Stomach (tissue), 19 donors: ENCODE measurements at places on chromosomes 5 and 9. TPM values are rescaled to one million over a fixed set of nuclear protein-coding genes. Genes with fewer than 3 reads are reported as not detected.

DNA sequence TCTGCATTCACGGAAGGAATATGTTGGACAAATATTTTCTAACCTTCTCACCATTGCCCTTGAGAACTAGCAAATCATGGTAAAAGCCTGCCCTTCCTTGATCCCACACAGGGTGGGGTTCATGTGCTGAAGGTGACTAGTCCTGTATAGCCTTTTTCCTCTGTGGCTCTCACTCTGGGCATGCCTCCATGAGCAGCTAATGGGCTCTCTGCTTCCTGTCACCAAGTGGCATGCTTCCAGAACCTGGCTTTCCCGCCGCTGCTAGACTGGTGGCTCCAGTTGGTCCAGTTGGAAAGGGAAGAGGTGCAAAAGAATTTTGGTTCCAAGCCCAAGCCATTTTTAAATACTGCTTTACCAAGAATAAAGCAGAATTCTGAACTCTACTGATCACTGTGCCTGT is 35.5 kb downstream of the FBXO10 start:
- peak; percentile 65 for DNase-seq
- H3K4me1 ChIP-seq = peaks cover 11% of the 10 kb centered on the region
- no peak overlapping the region for H3K4me3 ChIP-seq
- no peaks in the 10 kb centered on the region for H3K27me3 ChIP-seq
- H3K36me3 ChIP-seq = peaks cover 13% of the 10 kb centered on the region

DNA sequence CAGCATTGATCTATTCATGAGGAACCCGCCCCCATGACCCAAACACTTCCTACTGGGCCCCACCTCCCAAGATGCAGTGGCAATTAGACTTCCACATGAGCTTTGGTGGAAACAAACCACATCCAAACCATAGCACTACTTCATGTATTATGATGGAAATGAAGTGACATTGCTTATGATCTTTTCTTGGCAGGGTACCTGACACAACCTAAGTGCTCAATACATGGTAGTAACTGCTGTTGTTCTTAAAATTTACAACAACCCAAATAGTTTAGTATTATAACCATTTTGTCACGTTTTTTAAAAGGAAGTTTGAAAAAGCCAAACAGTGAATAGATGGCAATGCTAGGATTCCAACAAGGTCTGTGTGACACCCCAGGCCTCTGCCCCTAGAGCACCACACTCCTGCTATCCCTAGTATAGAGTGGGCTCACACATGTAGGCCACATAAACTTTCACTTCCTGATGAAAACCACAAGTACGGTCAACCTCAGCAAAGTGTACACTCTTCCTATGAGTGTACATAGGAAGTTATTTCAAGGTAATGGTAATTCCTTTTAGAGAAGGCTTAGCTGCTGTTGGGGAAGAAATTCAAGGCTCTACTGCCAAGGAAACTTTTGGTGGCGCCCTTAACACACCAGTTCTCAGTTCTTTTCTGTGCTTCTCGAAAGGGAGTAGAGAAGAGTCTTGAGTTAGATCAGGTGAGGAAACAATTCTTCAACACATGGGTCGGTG is 97.6 kb downstream of the ARSB start:
- no peaks in the 10 kb centered on the region for H3K27me3 ChIP-seq
- H3K4me3 ChIP-seq = no peak overlapping the region
- no peak for DNase-seq
- no peaks in the 10 kb centered on the region for H3K36me3 ChIP-seq

DNA sequence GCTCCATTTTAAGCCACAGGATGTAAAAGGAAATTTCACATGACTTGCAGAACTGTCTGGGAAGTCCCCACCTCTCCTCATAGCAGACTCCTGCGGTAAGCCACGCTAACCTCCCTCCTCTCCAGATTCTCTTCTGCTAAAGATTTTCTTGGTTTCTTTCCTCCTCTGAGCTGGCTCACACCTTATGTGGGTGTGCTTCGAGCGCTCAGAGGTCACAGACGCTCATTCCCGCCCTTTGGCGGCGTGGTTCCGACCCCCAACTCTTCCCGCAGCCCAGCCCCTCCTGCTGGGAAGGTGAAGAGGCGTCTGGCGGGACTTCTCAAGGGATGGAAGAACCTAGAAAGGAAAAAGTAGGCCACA is 32.9 kb upstream of the CDK20 start:
- H3K27ac ChIP-seq = no peak overlapping the region
- no peak overlapping the region for H3K4me3 ChIP-seq
- no peaks in the 10 kb centered on the region for H3K4me1 ChIP-seq
- H3K27me3 ChIP-seq = peaks cover 15% of the 10 kb centered on the region
- no peaks in the 10 kb centered on the region for H3K36me3 ChIP-seq

DNA sequence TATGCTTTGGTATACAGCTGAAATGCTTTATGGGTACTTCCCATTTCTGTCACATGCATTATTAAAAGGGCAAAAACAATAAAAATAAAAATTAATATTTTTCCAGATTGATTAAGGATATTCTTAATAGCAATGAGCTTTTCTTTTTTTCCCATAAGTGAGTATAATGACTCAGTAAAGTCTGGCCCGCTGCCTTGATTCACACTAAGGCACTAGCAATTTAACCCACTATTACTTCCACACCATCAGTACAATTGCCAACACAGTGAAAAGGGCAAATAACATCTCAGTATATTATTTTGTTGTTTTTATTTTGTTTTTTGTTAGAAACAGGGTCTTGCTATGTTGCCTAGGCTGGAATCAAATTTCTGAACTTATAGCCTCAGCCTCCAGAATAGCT is 150.1 kb downstream of the RNF180 start:
- H3K27ac ChIP-seq = no peak overlapping the region
- no peaks in the 10 kb centered on the region for H3K27me3 ChIP-seq
- no peak overlapping the region for H3K4me3 ChIP-seq
- no peak for DNase-seq
- no peaks in the 10 kb centered on the region for H3K36me3 ChIP-seq

DNA sequence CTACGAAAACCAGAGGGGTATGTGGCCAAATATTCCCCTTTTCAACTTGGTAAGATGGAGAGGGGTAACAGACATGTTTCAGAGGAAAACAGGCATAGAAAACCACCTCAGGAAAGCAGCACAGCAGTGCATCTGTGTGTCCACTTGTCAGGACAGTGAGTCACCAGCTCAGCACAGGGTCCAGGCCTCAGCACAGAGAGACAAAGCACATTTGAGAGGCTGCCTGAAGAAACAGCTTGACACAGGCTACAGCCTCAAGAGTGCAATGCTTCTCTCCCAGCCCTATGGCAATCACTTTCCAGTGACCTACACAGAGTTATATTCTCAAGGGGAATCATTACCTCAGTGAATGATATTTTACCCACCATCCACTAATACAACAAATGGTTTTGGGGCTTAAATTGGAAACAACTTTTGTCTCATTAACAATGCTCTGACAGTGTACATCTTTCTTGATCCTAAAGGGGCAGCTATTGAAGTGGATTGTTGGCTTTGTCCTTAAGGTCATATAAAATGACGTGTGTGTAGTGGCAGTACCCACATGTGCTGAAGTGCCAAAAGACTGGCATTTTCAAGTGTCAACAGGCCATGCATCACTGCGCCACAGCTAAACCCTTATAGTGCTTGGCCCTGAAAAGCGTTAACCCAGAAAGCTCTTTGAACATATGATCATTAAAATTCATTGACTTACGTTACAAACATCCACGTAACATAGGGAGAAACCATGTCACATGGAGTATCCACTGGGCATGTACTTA is 46.4 kb downstream of the ERMP1 start:
- no peaks in the 10 kb centered on the region for H3K4me1 ChIP-seq
- H3K36me3 ChIP-seq = peaks cover 6% of the 10 kb centered on the region
- H3K27me3 ChIP-seq = no peaks in the 10 kb centered on the region

DNA sequence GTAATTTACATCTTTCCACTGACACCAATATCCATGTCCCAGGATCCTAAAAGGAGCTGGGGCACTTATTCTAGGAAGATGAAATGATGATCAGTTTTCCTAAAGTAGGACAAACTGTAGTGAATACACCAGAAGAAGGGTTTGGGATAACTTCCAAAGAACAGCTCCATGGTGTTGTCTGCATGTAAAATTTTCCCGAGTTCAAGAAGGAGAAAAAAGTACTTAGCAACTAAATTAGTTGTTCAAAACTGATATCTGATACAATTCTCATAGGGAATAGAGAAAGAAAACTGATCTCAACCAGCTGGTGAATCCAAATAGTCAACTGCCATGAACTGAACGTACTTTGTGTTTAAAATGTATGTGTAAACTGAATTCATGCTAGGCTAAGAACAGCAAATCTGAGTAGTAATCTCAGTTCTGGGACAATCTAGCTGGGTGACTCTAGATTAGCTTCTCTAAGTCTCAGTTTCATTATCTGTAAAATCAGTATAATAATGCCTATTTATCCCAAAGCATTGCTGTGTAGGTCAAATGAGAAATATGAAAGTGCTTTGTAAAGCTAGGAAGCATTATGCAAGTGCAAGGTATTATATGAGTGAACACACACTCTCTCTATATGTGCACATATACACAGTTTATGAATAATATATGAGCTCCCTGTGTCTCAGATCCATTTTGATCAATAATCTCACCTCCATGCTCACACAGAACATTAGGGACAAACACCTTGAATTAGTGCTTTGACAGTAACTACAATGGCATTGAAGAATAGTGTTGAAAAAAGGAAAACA is 357.7 kb downstream of the SLIT3 start:
- no peak overlapping the region for H3K27ac ChIP-seq
- no peak for DNase-seq
- no peaks in the 10 kb centered on the region for H3K27me3 ChIP-seq
- H3K4me3 ChIP-seq = no peak overlapping the region

GRCh38 chr5:99702565-99702964 is 773.8 kb upstream of the CHD1 start:
- no peaks in the 10 kb centered on the region for H3K36me3 ChIP-seq
- no peak overlapping the region for H3K27ac ChIP-seq
- no peaks in the 10 kb centered on the region for H3K4me1 ChIP-seq
- no peaks in the 10 kb centered on the region for H3K27me3 ChIP-seq
- DNase-seq = no peak

DNA sequence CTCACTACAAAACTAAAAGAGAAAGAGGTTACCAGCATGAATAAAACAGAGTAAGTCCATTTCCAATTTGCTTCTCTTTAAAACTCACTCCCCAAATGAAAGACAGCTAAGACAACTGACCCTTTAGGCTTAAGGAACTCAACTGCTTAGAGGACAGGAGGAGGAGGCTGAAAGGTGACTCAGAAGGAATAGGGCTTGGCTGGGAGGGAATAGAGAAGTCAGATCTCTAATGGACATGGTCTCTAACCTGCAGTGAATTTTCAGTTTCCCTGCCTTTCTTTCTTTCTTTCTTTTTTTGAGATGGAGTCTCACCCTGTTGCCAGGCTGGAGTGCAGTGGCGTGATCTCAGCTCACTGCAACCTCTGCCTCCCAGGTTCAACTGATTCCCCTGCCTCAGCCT is 261.8 kb upstream of the CLINT1 start:
- no peak overlapping the region for H3K27ac ChIP-seq
- H3K36me3 ChIP-seq = no peaks in the 10 kb centered on the region
- no peaks in the 10 kb centered on the region for H3K27me3 ChIP-seq
- DNase-seq = no peak
- no peaks in the 10 kb centered on the region for H3K4me1 ChIP-seq
- H3K4me3 ChIP-seq = no peak overlapping the region

DNA sequence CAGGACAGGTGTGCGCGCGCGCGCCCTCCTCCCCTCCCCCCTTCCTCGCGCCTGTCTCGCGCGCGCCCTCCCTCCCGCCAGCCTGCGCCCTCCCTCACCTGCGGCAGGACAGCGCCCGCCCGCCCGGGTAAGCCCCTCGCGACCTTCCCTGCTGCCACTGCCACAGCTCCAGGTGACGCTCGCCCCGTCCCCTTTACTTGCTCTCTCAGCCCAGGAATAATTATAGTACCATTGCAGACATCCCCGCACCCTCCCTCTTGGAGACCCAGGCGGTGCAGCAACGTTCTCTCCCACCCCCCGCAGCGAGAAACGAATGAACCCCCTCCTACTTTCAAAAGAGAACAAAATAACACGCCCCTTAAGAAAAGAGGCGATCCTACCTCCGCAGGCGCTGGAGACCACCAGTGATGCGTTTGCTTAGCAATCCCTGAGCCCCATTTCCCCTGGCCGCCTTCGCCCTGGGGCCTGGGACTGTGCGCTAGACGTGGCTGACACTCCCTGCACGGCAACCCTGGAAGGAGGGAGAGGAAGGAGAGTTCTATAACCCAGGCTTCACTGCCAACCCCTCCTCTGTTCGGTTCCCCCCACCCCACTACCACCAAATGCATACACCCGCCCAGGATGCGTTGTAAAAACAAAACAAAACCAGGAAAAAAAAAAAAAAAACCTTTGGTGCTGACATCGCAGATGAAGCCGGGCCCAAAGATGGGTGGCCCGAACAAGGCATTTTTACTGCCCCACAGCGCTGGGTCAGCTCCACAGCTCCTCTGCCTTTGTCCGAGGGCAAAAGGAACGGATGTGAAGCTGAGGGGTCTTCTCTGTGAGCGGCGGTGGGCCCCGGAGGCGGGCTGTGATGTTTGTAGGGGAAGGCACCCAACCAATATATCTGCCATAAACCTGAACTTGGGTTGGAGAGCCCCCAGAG is 5.6 kb upstream of the PURA start:
- H3K27me3 ChIP-seq = no peaks in the 10 kb centered on the region
- peak overlapping the region; percentile 98 for H3K27ac ChIP-seq
- DNase-seq = peak; percentile 41
- no peaks in the 10 kb centered on the region for H3K36me3 ChIP-seq
- peak overlapping the region; percentile 76 for H3K4me3 ChIP-seq

C9 gene
- not detected for polyA plus RNA-seq

MARCHF11 gene
- not detected for polyA plus RNA-seq

PRKAA1 gene
- 20.1 TPM for polyA plus RNA-seq

SAXO1 gene
- polyA plus RNA-seq = 0.03 TPM

TLR4 gene
- 3.2 TPM for polyA plus RNA-seq

ESM1 gene
- 0.15 TPM for polyA plus RNA-seq
